Kidney (tissue), 22 donors: ENCODE measurements at places on chromosomes 13 and 19. TPM values are rescaled to one million over a fixed set of nuclear protein-coding genes. Genes with fewer than 3 reads are reported as not detected.

GRCh38 chr13:96809366-96810096 is 184.7 kb downstream of the OXGR1 start:
- H3K4me3 ChIP-seq: no peak overlapping the region
- no peak overlapping the region for H3K27ac ChIP-seq
- no peaks in the 10 kb centered on the region for H3K4me1 ChIP-seq
- DNase-seq: no peak
- H3K27me3 ChIP-seq: no peaks in the 10 kb centered on the region

DNA sequence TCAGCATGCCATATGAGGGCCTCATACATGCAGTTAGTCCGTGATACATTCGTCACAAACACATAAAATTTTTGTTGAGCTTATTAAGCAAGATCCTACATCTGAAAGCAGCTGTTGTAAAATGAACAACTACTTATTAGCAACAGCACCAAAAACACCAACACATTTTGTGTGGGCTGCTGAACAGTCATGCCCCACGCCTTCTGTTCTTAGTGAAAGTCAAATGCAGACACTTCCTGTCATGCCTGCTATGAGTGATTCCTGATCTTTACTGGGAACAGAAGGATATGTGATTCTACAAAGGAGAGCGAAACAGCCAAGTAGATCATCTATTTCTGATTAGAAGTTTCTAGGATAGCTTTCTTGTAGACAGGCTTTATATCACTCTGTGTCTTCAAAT is 4.2 kb upstream of the B3GLCT start:
- DNase-seq: no peak
- no peak overlapping the region for H3K27ac ChIP-seq
- H3K4me3 ChIP-seq: no peak overlapping the region
- H3K27me3 ChIP-seq: no peaks in the 10 kb centered on the region
- H3K36me3 ChIP-seq: no peaks in the 10 kb centered on the region

DNA sequence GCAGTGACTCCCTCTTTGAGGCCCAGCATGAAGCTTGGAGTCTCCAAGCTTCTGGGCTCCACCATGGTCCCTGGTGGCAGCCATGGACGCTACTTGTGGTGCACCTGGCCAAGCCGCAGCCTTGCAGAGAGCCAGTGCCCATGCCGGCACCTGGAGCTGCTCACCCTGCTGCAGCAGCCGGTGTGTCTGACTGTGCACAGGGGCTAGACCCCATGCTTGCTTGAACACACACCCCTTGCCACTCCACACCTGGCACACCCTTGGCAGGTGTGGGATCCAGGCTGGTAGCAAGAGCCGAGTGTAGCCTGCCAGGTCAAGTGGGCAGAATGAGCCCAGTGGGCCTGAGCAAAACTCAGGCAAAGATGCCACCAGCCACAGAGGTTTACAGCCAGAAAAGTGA is 18.6 kb upstream of the MLLT1 start:
- no peaks in the 10 kb centered on the region for H3K36me3 ChIP-seq
- no peaks in the 10 kb centered on the region for H3K4me1 ChIP-seq
- H3K27me3 ChIP-seq: no peaks in the 10 kb centered on the region
- H3K27ac ChIP-seq: no peak overlapping the region

GRCh38 chr13:42688821-42689220 is 92.6 kb upstream of the FAM216B start:
- H3K4me1 ChIP-seq: no peaks in the 10 kb centered on the region
- H3K36me3 ChIP-seq: no peaks in the 10 kb centered on the region
- H3K27ac ChIP-seq: no peak overlapping the region
- DNase-seq: no peak
- H3K4me3 ChIP-seq: no peak overlapping the region

MEF2B gene
- total RNA-seq: 3.4 TPM

VSTM1 gene
- total RNA-seq: 0.35 TPM

GDF15 gene
- 51.2 TPM for total RNA-seq

DNA sequence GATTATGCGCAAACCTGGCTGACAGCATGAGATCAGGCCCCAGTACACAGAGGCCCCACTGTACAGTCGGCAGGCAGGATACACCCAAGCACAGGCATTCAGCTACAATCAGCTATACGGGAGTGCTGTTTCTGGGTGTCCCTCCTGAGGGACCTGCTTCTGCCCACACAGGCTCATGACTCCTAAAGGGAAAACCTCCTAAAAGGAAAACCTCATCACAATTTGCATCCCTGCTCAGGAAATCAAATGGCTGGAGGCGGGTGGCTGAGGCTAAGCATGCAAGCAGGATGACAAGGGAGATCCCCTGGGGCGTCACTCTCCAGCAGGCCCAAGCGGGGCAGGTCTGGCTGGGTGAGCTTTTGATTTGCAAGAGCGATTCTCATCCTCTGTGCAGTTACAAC is 99.8 kb downstream of the CRYL1 start:
- H3K27me3 ChIP-seq: no peaks in the 10 kb centered on the region
- no peaks in the 10 kb centered on the region for H3K4me1 ChIP-seq
- no peak overlapping the region for H3K4me3 ChIP-seq

- H3K4me3 ChIP-seq: no peak overlapping the region
- DNase-seq: no peak
- H3K36me3 ChIP-seq: no peaks in the 10 kb centered on the region
- no peaks in the 10 kb centered on the region for H3K27me3 ChIP-seq
Observed at GRCh38 chr13:102176846-102177245, 225.0 kb downstream of the FGF14 start.

- no peak overlapping the region for H3K27ac ChIP-seq
- no peaks in the 10 kb centered on the region for H3K36me3 ChIP-seq
- no peak overlapping the region for H3K4me3 ChIP-seq
- DNase-seq: no peak
Observed at GRCh38 chr13:37375724-37376123, 222.8 kb downstream of the POSTN start.

- DNase-seq: no peak
- H3K27me3 ChIP-seq: no peaks in the 10 kb centered on the region
- no peaks in the 10 kb centered on the region for H3K4me1 ChIP-seq
- H3K4me3 ChIP-seq: no peak overlapping the region
Observed at GRCh38 chr19:38725469-38726283, 18.6 kb downstream of the CAPN12 start.

DNA sequence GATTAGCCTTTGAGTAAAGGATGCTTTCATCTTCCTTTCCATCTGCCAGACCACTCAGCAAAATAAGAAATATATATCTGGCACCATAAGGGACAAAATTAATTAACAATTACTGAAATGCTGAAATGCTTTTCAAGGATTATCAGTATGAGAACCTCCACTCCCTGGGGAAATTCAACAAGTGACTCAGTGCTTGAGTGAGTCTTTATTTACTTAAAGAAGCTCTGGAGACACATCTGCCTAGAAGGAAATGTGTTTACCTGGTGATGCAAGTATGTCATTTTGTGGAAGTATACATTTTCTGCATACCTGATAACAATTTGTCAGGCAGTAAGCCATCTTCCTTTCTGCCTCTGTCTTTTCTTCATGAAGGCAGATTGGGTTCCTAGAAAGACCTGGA is 23.4 kb downstream of the ZNF560 start:
- no peak overlapping the region for H3K4me3 ChIP-seq
- no peaks in the 10 kb centered on the region for H3K4me1 ChIP-seq
- H3K36me3 ChIP-seq: no peaks in the 10 kb centered on the region
- DNase-seq: no peak
- no peaks in the 10 kb centered on the region for H3K27me3 ChIP-seq
- H3K27ac ChIP-seq: no peak overlapping the region

PRR20B gene
- not detected for total RNA-seq
